ENCODE measurements at places on chromosomes 5 and 9.

- DNase-seq, result no peak
Observed at GRCh38 chr5:73673161-73673591, 47.2 kb downstream of the ARHGEF28 start.

- DNase-seq, result no peak
Observed at GRCh38 chr5:97355775-97356174, 172.7 kb upstream of the RIOK2 start.

GRCh38 chr9:114349713-114350480 lies 20.2 kb downstream of the ORM2 start:
- no peak for DNase-seq

GRCh38 chr5:175657593-175658271 lies at the start of gene HRH2:
TSS of gene HRH2 (plus strand) at chr5:175658071. CDS start at chr5:175683234, 25,163 bp downstream.
- DNase-seq, result no peak

DNA sequence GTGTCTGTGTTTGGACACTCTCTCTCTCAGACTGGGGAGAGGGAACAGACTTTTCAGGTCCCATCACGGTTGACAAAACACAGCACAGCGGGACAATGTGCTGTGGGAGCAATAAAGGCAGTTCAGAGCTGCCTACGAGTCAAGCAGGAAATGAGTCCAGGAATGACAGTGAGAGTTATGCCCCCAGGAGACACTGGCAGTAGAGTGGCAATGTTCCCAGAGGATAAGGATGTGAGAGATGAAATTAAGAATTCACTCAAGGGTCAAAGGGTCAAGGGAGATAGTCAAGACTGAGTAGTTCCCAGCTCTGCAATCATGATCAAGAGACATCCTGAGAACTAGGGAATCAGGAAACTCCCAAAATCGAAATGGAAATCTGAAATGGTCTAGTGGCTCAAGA lies 156.1 kb downstream of the LURAP1L start:
- DNase-seq, result no peak

DNA sequence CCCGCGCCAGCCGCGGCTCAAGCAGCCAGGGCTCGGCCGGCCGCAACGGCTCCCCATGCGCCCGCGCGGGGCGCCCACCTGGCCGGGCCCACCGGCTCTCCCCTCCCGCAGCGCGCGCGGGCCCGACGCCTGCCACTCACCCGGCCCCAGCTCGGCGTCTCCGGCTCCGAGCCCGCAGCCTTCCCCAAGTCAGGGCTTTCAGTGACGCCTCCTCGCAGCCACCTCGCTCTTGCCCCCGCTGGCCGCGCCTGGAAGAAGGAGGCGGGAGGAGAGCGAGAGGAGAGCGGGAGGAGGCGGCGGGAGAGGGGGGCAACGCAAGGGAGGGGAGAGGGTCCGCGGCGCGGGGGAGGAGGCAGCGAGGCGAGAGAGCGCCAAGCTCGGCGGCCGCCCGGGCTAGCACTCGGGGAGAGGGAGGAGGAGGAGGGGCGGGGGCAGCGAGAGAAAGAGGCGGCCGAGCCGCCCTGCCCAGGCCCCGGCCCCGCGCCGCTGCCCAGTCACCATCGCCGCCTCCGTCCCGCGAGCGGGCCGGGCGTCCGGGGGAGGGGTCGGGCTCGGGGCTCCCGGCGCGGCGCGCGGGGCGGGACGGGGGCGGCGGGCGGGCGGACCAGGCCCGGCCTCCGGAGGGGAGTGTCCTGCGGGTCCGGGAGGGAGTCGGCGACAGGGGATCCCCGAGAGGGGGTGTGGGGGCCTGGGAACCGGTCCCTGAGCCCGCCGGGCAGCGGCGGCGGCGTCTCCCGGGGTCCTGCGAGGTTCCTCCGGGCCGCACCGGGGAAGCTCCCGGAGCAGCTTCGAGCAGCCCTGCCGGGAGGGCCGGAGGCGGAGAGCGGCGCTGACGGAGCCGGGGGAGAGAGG lies at the start of gene LHFPL2:
TSS of gene LHFPL2 (minus strand) at position 414 of the 852 bp plus-strand sequence. CDS start 138,559 bp downstream, outside the sequence.
- peak; percentile 53 for DNase-seq

GRCh38 chr5:143401227-143402016 lies 2.1 kb downstream of the NR3C1 start:
- no peak for DNase-seq

- DNase-seq, result no peak
Observed at GRCh38 chr5:100861148-100861547, 41.9 kb downstream of the ST8SIA4 start.

DNA sequence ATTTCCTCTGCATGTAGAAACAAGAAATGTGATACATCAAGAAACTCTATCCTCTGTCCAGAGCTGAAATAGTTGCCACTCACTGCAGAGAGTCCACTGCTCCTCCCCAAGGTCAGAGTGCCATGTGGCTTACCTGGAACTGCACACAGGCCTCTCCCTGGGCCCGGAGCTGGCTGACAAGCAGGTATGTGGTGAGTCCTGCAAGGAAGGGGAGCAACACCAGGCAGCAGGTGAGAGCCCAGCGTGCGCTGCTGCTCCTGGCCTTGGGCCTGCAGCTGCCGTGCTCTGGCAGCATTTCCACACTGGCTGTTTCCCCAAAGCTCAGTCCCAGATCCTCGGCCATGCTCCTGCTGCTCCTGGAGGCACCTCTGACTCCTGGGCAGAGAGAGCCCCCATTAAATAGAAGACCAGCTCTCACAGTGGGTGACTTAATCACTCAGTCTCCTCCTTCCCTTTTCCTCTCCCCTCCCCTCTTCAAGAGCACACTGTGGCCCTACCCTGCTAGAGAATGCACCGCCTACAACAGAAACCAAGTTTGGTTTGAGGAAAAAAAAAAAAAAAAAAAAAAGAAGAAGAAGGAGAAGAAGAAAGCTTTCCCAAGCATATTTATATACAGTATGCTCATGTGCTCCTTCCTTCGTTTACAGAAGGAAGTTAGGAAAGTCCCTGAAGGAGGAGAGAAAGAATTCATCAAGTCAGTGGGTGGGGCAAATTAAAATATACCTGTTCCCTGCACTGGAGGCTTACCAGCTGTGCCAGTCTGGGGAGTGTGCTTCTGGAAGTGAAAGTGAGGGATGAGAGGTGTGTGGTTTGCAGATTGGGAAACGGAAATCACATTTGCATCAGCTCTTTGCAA lies at the start of gene TNFSF15:
TSS of gene TNFSF15 (minus strand) at position 370 of the 856 bp plus-strand sequence. CDS start at position 343, 27 bp downstream.
- peak; percentile 59 for DNase-seq

GRCh38 chr5:17470064-17470463 lies 28.0 kb upstream of the TAF11L2 start:
- DNase-seq, result no peak

- no peak for DNase-seq
Observed at GRCh38 chr9:107794259-107794658, 304.7 kb upstream of the KLF4 start.

DNA sequence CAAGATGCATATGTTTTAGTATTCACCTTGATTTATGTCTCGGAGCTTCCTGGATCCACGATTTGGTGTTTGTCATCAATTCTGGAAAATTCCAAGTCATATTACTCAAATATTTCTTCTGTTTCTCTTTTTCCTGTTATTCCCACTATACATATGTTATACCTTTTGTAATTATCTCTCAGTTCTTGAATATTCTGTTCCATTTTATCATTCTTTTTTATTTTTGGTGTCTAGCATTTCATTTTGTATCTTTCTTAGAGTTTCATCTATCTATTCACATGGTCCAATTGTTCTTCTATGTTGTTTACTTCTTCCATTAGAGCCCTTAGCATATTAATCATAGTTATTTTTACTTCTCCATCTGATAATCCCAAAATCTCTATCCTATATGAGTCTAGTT lies 637.8 kb upstream of the GRAMD2B start:
- no peak for DNase-seq

DNA sequence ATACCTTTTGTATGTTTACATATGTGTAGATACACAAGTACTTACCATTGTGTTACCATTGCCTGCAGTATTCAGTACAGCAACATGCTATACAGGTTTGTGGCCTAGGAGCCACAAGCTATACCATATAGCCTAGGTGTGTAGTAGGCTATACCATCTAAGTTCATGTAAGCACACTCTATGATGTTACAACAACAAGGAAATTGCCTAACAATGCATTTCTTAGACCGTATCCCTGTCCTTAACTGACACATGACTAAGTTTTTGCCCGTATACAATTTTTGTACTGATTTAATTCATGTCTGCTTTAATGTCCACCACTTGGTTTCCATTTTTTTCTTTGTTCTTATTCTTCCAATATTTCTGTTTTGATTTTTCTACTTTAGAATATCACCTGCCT lies 18.5 kb downstream of the TNPO1 start:
- no peak for DNase-seq

- DNase-seq, result no peak
Observed at GRCh38 chr9:134839455-134840125, 41.0 kb upstream of the FCN2 start.

DNA sequence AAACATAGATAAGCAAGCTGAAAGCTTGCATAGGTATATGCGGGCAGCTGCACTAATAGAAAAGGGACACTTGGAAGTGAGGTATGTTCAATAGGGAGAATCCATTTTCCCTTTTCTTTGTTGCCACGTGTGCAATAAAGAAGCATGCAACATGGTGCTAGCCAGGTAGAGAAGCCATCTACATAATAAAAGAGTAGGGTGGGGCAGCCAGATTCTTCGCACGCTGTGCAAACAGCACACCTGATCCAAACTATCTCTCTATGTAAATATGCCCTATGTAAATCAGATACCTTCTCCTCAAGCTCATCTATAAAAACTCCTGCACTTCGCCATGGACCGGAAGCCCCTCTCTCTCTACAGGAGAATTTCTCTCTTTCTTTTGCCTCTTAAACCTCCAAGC lies 91.9 kb upstream of the C9orf72 start:
- no peak for DNase-seq

DNA sequence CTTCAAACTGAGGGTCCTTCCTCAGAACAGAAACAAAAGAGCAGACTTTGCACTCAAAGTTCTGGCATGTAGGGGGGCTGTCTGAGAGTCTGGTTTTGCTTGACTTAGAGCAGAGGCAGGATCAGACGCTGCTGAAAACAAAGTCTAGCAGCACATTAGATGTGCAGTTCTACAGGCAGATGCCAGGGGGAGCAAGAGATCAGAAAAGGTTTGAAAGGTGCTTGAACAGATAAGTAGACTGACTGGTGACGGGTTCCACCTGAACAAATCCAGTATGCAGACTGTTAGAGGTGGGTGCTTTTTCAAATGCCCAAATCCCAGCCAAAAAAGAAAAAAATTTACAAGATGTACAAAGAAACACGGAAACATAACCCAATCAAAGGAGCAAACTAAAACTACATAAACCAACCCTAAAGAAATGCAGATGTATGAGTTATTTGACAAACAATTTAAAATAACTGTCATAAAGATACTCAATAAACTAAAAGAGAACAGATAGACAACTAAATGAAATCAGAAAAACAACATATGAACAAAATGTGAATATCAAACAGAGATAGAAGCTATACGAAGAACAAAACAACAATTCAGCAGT lies 194.7 kb upstream of the FREM1 start:
- peak; percentile 24 for DNase-seq

GRCh38 chr9:107684224-107684623 lies 194.7 kb upstream of the KLF4 start:
- no peak for DNase-seq

- no peak for DNase-seq
Observed at GRCh38 chr9:33046061-33046460, 21.0 kb downstream of the DNAJA1 start.

- peak; percentile 19 for DNase-seq
Observed at GRCh38 chr5:110106750-110107149, 417.0 kb downstream of the MAN2A1 start.

GRCh38 chr5:2701592-2701991 lies 49.9 kb downstream of the IRX2 start:
- no peak for DNase-seq

GRCh38 chr5:117539692-117540091 lies 965.1 kb upstream of the SEMA6A start:
- DNase-seq, result peak; percentile 21

GRCh38 chr5:127962491-127962890 lies 121.1 kb upstream of the SLC12A2 start:
- no peak for DNase-seq

DNA sequence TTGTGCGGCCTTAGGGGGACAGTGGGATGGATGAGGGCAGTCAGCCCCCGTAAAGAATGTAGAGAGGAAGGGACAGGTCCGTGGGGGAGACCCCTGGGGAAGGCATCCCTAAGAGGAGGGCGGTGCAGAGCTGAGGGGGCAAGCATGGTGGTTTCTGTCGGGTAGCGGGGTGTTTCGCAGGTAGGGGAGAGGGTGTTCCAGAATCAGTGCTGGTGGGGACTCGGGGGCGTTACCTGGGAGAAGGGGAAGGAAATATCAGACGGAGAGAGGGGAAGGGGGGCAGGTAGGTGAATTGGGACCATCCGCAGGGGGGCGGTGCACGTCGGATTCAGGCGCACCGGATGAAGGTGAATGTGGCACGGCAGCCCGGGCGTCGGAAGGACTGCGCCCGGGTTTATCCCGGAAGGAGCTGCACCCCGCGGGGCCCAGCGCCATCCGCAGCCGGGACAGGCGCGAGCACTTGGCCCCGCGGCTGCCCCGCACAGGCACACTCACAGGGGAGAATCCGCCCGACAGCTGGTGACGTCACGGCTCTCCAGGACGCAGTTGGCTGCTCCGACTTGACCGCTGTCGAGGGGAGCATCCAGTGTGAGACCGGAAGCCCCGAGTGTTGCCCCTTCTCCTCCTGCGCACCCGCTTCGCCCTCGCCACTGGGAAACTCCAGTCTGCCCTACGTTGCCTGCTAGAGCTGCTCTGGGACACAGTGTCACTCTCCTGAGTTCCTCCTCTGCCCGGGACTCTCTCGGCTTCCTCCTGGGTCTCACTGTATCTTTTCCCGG lies 1.3 kb downstream of the CD72 start:
- peak; percentile 68 for DNase-seq

- no peak for DNase-seq
Observed at GRCh38 chr5:154076240-154076922, 37.6 kb downstream of the MFAP3 start.

GRCh38 chr5:62282064-62282463 lies 23.9 kb upstream of the KIF2A start:
- DNase-seq, result no peak

GRCh38 chr5:149679876-149680809 lies 50.0 kb upstream of the PPARGC1B start:
- peak; percentile 42 for DNase-seq

DNA sequence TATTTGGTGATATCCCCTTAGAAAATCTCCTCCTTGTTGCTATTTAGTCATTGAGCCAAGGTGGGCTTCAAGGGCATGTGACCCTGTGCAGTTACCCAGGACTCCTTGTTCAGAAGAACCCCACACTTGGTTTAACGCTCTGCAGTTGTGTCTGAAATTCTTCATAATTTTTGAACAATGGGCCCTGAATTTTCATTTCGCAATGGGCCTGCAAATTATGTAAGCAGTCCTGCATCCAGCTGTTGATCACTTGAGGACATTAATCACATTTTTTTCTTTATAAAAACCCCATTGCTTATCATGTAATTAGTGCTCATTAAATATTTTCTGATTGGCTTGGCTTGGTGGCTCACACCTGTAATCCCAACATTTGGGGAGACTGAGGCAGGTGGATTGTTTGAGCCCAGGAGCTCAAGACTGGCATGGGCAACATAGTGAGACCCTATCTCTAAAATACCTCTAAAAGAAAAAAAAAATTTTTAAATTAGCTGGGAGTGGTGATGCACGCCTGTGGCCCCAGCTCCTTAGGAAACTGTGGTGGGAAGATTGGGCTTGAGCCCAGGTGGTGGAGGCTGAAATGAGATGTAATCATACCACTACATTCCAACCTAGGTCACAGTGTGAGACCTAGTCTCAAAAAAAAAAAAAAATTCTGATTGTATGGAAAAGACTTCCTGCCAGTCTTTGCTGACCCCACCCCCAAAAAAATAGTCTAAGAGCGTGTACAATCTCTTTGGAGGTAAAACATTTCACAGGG lies 194.2 kb upstream of the HAPLN1 start:
- no peak for DNase-seq
